ENCODE measurements at places on chromosomes 6 and 20.

DNA sequence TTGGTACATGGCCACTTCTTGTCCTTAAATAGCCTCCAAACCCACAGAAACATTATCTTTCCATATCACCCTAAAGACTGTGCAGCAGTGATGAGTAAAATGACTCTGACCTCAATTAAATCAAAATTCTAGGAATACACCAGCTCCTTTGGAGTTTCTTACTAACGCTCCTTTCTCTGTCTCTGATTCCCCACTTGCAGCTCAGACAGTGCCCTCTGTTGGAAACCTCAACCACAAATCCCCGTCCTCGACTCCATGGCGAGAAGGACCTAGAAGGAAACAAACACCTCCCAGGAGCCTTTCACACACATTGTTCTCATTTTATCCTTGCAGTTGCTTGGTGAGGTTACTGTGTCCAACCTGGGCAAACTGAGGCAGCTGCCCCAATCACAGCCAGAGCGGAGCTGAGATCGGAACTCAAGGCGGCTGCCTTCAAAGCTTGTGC is 17.7 kb upstream of the PARD6B start:
- DNase-seq, result no peak

GRCh38 chr6:170193326-170193821 is 97.5 kb downstream of the DLL1 start:
- no peak for DNase-seq

GRCh38 chr6:35016502-35017321 is 124.4 kb downstream of the TCP11 start:
- DNase-seq, result no peak

- DNase-seq, result no peak
Measured at GRCh38 chr6:139829576-139829975, 455.1 kb upstream of the CITED2 start.

- DNase-seq, result no peak
Measured at GRCh38 chr6:19024737-19025136, 637.6 kb downstream of the RNF144B start.

GRCh38 chr6:149389509-149390297 is 10.4 kb upstream of the SUMO4 start:
- DNase-seq, result no peak

DNA sequence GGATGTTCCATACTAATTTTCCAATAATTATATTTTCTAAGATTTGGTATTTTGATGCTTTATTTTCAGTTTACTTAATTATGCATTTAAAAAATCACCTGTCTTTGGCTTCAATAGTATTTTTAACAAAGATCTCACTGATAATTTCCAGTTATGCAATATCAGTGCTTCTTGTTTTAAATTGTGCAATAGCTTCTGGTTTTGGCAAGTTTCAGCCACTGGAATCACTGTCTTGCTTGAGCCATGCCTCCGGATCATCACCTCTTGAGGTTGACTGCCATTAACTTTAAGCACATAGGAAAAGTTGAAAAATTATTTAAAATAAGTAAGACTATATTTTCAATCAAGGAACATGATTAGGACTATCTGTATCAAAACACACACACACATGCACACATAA is 1242.1 kb downstream of the HACE1 start:
- DNase-seq, result no peak

GRCh38 chr6:73696966-73697655 is 1.1 kb downstream of the CD109 start:
- DNase-seq, result no peak

DNA sequence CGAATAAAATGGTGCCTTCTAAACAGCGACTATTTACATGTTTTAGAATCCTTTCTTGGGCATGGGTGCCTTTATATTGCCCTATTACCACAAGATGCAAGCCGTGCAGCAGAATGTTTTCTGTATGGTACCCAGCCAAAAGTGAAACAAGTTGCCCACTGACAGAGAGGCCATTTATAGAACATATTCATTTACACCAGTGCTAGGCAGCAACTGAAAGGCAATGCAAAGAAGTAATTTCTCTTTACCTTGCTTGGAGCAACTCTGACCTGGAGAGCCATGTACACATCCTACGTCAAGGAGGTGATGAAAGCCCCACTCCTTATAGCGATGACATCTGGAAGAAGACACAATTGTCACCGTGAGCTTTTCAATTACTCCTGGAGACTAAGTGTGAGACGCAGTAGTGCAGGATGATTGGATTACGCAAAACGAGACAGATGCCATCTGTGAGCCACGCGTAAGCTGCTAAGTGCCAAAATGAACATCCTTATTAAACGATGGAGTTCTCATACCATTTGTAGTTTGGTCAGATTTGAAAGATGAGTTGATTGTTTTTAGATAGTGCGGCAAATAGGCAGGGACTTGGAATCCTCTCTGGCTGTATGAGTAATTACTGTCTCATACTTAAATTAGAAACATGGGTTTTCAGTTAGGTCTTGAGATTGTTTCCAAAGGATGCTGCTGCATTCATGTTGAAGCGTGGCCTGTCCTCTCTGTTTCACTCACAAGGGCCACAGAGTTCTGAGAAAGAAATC is at the start of gene TMEM244:
Gene TMEM244, minus strand, starts transcription at position 408 of the 758 bp plus-strand sequence. Its CDS starts 127 bp downstream, at position 281.
- no peak for DNase-seq

DNA sequence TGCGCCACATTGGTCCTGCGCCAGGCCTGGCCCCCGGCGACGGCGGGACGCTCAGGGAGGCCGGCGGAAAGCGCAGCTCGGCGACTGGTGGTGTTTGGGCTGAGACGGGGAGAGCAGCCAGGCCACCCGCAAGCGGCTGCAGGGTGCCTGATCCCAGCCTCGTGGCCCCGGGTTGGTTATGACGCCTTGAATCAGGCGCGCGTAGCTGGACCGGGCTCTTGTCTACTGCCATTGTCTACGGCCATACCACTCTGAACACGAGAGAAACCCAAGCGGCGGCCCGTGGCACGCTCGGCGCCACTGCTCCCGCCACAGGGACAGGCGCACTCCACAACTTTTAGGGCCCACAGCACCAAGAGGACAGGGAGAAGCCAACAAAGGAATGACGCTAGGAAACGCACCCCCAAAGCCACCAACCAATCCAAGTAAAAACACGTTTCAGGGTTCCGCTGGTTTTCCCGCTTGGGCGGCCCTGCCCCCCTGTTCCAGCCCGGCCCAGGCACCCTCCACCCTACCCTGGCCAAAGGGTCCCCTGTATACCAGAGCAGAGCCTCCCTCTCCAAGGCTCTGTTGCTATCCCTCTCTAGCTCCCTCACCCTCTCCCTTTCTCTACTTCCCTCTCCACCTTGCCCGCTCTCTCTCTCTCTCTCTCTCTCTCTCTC is 1849.3 kb upstream of the DEFB115 start:
- no peak for DNase-seq

DNA sequence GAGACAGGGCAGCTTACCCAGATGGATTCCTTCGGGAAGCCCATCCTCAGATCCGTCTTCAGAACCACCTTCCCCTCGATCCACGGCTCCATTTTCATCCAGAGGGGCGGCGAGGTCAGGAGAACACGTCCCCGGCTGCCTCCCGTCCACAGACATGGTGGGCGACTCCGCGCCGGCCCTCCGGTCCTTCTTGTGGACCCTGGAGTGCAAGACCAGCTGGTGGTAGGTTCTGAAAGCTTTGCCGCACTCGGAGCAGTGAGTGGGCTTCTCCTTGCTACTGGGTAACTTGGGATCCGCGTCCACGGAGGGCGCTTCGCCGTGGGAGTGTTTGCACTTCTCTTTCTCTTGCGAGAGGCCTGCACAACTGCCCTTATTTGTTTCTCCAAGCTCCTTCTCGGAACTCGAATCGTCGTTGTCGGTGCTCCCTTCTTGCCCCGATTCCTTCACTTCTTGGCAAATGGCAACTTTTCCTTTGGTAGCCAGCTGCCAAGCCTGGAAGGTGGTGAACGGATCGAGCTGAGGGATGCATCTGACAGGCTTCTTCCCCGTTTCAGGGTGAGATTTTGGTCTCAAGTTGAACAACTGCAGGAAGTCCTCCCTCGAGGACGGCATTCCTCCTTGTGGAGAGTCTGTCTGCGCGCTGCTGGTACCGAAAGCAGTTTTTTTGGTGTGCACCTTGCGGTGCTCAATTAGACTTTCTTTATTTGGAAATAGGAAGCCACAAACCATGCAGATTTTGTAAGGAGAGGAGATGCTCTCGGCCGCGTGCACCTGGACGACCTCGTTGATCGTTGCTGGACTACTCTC is 12.0 kb downstream of the ZNF217 start:
- no peak for DNase-seq

DNA sequence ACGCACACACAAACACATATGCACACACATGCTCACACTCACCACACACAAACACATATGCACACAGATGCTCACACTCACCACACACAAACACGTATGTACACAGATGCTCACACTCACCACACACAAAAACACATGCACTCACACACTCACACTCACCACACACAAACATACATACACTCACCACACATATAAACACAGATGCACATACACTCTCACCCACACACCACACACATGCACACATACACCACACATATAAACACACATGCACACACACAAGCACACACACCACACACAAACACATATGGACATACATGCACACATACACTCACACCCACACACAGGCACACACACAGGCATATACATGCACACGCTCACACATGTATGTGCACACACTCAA is 112.3 kb downstream of the ERMARD start:
- DNase-seq, result no peak

DNA sequence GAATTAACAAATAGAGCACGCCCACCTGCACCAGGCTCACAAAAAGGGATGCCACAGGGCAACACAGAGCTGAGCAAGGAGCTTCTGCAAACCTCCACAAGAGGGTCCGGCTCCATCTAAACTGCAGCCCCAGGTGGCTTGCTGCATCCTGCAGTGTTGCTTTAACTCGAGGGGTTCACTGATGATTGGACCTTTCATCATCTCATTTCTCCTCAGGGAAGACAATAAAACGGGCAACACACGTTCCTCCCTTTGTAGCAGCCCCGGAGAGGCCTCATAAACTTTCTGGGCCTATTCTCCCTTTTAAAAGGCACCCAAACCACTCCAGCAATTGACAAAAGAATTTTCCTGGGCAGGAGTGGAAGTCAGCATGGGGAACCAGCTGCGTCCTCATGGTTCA is 161.5 kb upstream of the CDH4 start:
- no peak for DNase-seq

DNA sequence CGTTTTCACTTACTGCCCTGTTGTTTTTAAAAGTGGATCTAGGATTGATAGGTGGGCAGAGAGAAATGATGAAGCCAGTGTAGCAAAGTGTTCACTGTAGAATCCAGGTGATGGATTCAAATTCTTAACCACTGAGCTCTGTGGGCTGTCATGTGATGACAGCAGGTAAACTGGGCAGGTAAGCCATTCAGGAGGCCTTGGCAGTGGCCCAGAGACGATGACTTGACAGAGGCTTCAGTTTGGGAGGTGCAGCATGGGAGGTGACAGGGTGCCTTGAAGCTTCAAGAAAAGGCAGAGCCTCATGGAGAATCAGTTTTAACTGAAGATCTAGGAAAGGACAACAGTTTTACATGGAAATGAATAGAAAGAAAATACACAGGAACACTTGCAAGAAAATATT is 2.0 kb downstream of the NAA20 start:
- DNase-seq, result no peak

DNA sequence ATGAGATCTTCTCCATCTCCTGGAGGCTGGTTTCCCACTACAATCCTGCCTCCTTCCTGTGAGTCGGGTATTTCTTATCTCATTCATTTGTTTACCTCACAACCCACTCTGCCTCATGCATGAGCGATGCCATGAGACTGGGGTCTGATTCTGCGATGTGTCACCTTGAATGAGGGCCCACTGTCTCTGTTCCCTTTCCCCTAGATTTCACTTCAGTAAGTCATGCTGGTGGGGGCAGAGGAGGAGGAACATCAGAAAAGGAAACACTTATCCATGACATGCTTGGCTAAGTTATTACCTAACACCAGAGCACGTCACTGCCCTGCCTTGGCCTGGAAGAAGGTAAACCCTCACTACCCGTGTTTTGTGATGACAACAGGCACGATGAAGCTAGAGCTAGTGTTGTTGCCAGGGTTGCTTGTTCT is 337.4 kb upstream of the PRDM1 start:
- DNase-seq, result no peak

DNA sequence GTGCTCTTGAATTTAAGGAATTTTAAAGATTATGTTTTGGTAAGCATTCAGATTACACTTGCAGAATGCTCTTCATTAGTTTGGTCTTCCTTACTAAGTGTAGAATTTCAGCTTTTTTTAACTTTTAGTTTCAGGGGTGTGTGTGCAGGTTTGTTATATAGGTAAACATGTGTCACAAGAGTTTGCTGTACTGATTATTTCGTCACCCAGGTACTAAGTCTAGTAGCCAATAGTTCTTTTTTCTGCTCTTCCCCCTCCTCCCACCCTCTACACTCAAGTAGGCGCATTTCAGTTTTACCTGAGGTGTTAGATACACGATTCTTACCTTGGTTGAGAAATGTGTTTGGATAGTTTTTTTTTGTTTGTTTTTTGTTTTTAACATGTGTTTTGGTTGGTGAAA is 68.3 kb downstream of the AFG1L start:
- DNase-seq, result no peak

DNA sequence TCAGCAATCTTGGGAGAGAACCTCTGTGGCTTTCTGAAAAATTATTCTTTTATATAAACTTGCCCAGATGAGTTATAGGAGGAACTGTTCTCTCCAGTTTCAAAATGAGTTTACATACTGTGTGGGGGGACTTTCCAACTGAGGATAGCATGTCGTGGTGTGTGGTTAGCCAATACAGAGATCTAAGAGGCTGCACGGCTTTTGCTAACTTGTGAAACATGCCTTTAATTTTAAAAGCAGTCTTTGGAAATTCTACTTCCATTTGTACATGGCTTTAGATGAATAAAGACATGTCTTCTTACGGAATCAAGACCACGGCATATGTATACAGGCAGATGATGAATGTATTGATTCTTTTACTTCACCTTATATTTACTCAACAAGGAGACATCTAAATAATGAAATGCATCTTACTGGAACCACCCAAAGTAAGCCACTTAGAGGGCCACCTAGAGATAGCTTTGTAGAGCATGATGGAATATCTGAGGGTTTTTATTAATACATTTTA is 39.8 kb downstream of the HIVEP1 start:
- DNase-seq, result no peak

- no peak for DNase-seq
Measured at GRCh38 chr6:159959976-159960384, 8.9 kb upstream of the IGF2R start.

- no peak for DNase-seq
Measured at GRCh38 chr6:113447088-113447831, 409.9 kb upstream of the MARCKS start.

DNA sequence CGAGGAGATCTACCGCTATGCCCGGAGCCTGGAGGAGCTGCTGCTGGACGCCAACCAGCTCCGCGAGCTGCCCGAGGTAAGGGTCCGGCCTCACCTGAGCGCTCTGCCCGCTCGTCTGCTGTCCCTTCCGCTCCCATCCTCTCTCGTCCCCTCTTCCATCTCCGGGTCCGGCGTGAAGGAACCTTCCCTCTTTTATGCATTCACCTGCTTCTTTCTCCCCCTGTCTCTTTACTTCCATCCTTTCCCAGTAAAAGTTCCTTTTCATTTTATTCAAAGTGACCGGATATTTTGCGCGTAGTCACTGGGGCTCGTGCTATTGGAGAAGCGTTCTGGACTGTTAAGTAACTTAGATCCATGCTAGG is 516 bp downstream of the LRRC1 start:
- DNase-seq, result no peak

Data from stimulated activated CD4-positive, alpha-beta T cell treated with anti-CD3 and anti-CD28 coated beads, Interleukin-1b, Interleukin-23, amount 100 ng/mL, for 1 hour (primary cell).